Adrenal gland (tissue), 19 donors: ENCODE measurements at places on chromosomes 11 and 22. TPM values are rescaled to one million over a fixed set of nuclear protein-coding genes. Genes with fewer than 3 reads are reported as not detected.

Gene XNDC1N
- polyA plus RNA-seq, result 8.0 TPM

Gene SWAP70
- 17.2 TPM for polyA plus RNA-seq

Gene PLA2G3
- polyA plus RNA-seq, result 0.09 TPM

Gene SLC25A17
- 31.6 TPM for polyA plus RNA-seq

Gene PAX6
- 0.20 TPM for polyA plus RNA-seq

Gene NXPE2
- polyA plus RNA-seq, result not detected

Gene APOA5
- not detected for polyA plus RNA-seq

Gene NTM
- polyA plus RNA-seq, result 11.5 TPM

Gene APLNR
- polyA plus RNA-seq, result 1.1 TPM

Gene OR51E1
- polyA plus RNA-seq, result not detected

Gene CYB5R2
- 9.7 TPM for polyA plus RNA-seq

Gene MMP8
- 1.4 TPM for polyA plus RNA-seq

Gene TMEM223
- polyA plus RNA-seq, result 32.5 TPM

Gene SHANK3
- polyA plus RNA-seq, result 21.3 TPM

Gene ZNF70
- polyA plus RNA-seq, result 2.7 TPM

Gene TSSK2
- polyA plus RNA-seq, result not detected

Gene OR6T1
- not detected for polyA plus RNA-seq

Gene LIF
- polyA plus RNA-seq, result 1.4 TPM

Gene CD248
- 4.2 TPM for polyA plus RNA-seq

Gene ASRGL1
- polyA plus RNA-seq, result 4.0 TPM

Gene MYEOV
- polyA plus RNA-seq, result 0.22 TPM

Gene MS4A7
- polyA plus RNA-seq, result 18.9 TPM

Gene DGCR6
- 4.5 TPM for polyA plus RNA-seq

Gene LARGE2
- polyA plus RNA-seq, result 3.9 TPM

Gene DNAJB7
- polyA plus RNA-seq, result not detected

Gene SCGB2A2
- polyA plus RNA-seq, result not detected

Gene OR8D1
- not detected for polyA plus RNA-seq
